ENCODE measurements at places on chromosomes 1 and 21.

DNA sequence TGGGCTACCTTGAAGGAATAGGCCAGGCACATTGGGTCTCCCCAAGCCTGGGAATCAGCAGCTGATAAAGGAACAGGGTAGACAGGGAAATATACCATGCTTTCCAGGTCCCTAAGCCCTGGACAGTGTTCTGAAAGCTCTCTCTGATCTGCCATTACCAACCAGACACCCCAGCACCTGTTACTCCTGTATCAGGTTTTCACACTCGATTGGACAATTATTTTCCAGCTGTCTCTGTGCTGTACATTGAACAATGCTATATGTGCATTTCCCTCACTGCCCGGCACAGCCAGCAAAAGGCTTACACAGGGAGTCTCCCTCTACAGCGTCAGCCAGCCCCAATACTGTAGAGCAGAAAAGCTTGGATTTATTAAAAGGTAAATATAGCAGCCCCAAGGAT is 4.7 kb downstream of the CFAP45 start:
- no peak for DNase-seq

- DNase-seq = no peak
Observed at GRCh38 chr1:225484657-225485214, 56.9 kb upstream of the LBR start.

DNA sequence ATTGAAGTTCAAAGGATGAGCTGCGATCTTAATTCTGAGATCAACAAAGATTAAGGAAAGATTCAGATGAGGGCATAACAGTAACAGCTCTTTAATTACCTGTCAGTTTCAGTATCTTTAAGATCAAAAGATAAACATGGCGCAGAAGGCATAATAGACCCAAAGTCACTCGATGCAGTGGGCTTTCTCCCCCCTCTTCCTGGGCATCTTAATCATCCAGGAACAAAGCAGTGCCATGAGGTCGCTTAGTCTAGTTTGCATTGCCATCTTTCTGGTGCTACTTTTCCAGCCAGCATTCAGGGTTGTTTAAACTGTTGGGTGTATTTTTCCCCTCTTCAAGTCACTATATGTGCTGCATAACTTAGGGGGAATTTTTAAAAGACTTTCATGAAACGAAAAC is 72.3 kb downstream of the HUNK start:
- DNase-seq = no peak

DNA sequence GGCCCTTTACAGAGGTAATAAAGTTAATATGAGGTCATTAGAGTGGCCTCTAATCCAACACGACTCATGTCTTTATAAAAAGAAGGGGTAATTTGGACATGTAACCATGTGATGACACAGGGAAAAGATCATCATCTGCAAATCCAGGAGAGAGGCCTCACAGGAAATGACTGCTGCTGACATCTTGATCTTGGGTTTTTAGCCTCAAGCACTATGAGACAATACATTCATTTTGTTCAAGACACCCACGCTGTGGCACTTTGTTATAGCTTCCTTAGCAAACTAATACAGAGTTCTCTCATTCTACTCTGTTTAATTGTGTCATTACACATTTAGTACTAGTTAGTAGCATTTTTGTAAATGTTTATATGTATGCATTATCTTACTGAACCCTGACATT is 64.0 kb upstream of the RUNX1 start:
- DNase-seq = no peak

DNA sequence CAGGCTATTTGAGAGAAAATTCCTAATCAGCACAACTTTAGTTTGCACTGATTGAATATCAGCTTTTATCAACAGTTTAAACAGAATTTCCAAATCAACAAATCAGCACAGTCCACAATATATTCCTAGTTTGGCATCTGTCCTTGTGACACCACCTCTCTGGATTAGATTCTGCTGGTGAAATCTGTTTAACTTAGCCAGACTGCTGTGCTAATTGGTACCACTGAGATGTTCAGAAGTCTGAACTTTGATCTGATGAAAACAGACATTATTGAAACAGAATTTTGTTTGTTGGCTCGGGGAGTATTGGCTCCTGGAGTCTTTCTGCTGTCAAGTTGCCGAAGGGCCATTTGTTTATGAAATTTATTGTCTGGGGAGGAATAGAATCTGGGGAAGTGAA is 17.0 kb upstream of the NGF start:
- no peak for DNase-seq

DNA sequence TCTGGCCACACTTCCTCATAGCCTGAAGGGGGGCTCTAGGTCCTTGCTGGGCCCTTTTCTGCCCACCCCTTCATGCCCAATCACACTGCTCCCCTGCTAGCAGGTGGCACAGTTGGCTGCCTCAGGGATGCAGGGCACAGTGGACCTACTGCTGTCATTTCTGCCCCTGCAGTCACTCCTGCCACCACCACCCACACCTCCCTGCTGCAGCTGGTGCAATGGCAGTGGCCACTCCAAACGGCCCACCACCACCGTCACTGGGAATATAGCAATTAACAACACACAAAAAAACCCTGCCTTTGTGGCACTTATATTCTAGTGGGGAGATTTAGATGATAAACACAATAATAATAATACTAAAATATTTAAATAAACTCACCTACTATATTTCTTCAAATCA is 162.4 kb upstream of the DUSP10 start:
- DNase-seq = no peak

DNA sequence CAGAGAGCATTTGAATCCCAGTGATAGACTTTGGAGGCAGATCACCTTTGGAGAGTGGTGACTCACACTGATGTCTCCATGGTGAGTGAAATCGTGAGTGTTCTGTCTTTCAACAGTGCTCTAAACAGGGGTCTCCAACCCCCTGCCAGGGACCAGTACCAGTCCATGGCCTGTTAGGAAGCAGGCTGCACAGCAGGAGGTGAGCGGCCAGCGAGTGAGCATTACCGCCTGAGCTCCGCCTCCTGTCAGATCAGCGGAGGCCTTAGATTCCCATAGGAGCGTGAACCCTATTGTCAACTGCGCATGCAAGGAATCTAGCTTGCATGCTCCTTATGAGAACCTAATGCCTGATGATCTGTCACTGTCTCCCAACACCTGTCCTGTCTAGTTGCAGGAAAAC is 61.8 kb upstream of the B3GALNT2 start:
- no peak for DNase-seq

DNA sequence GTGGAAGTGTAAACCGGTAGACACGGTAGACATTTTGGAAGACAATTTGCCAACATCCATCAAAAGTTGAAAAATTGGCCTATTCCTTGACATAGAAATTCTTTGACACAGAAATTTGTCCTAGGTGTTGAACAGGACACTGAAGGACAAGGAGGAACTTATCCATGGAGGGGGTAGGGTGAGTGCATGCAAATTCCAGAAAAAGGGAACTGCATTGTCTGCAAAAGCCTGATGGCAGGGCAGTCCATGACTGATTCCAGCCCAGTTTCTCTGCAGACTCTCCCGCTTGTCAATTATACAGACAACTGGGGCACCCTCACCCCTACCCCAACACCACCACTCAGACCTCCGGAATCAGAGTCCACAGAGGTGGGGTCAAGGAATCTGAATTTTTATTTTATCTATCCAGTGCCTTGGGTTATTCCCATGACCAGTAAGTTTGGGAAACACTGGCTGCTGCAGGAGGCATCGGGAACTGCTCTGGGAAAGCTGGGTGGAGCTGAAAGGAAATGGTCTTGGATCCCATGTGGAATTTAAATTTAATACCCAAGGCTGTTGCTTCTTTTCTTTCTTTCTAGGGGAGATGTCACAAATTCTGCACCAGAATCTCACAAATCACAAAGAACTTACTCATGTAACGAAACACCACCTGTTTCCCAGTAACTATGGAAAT is 103.3 kb upstream of the SLC45A1 start:
- DNase-seq = no peak

GRCh38 chr21:34519016-34519415 is 7.0 kb upstream of the KCNE1 start:
- no peak for DNase-seq

GRCh38 chr1:8032366-8032910 is 6.3 kb upstream of the ERRFI1 start:
- DNase-seq = no peak

DNA sequence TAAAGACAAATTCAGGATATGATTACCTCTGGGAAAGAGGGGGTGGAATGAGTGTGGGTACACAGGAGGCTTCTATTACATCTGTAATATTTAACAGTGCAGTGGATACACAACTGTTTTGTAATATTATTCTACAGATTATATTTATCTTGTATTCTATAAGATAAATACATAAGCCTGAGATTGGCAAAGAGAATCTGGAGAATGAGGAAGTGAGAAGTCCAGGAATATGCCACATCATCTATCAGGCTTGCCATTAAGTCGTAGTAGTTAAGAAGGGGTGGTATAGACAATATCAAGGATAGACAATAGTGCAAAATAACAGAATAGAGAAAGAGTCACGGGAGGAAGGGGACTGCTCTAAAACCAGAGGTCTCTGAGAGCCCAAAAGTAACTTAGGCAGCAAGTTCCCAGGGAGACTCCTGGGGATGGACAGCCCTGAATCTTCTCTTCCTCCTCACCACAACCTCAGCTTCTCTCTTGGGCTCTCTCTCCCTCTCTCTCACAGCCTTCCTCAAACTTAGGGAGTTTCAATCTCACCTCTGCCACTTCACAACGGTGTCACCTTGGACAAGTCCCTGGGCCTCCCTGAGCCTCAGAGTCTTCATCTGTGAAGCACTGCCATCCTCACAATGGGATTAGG is 14.0 kb upstream of the PTAFR start:
- no peak for DNase-seq

GRCh38 chr1:178692564-178693327 is 32.3 kb upstream of the RALGPS2 start:
- no peak for DNase-seq

- no peak for DNase-seq
Observed at GRCh38 chr1:9841460-9841859, 17.7 kb upstream of the CLSTN1 start.

GRCh38 chr1:218397752-218398339 is 52.7 kb downstream of the TGFB2 start:
- DNase-seq = no peak

GRCh38 chr1:161044535-161044907 is 1.3 kb downstream of the USF1 start:
- no peak for DNase-seq

GRCh38 chr1:32869923-32870614 is 643 bp downstream of the FNDC5 start:
- no peak for DNase-seq

- DNase-seq = no peak
Observed at GRCh38 chr1:11175461-11175860, 13.7 kb upstream of the ANGPTL7 start.

- no peak for DNase-seq
Observed at GRCh38 chr1:3697810-3698209, 45.5 kb downstream of the TP73 start.

DNA sequence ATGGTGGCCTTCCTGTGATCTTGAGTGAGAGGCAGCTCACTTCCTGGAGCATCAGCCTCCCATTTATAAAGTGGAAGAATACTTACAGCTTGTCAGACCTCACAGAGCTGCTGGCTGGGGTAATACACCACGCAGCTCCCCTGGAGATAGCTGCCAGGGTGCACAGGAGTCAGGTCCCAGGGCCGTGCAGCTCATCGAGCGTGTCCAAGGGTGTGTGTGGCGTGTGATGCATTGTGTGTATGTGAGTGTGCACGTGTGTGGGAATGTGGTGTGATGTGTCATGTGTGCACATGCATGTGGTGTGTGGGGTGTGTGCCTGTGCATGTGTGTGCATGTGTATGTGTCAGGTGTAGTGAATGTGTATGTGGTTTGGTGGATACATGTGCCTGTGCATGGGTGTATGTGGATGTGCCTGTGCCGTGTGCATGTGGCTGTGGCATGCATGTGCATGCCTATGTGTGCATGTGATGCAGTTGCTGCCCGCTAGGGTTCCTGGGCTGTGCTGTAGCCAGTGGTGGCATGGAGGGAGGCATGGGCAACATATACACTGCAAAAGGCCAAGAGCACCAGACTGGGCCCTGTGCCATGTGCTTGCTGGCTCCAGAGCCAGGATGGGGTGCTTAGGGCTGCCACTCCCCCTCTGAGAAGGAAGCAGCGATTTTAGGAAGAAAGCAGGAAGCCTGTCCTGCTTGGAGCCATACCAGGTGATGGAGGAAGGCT is 24.6 kb downstream of the WNT3A start:
- DNase-seq = peak; percentile 25

GRCh38 chr1:213996320-213997037 is 8.7 kb downstream of the PROX1 start:
- DNase-seq = no peak

GRCh38 chr1:197838836-197839235 is 63.6 kb upstream of the DENND1B start:
- no peak for DNase-seq

DNA sequence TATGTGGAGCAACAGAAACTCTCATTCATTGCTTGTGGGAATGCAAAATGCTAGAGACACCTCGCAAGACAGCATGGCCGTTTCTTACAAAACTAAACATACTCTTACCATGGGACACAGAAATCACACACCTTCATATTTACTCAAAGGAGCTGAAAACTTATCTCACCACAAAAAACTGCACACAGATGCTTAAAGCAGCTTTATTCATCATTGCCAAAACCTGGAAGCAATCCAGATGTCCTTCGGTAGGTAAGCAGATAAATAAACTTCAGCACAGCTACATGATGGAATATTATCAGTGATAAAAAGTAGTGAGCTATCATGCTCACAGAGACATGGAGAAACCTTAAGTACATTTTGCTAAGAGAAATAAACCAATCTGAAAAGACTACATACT is 124.3 kb downstream of the RERE start:
- DNase-seq = no peak

DNA sequence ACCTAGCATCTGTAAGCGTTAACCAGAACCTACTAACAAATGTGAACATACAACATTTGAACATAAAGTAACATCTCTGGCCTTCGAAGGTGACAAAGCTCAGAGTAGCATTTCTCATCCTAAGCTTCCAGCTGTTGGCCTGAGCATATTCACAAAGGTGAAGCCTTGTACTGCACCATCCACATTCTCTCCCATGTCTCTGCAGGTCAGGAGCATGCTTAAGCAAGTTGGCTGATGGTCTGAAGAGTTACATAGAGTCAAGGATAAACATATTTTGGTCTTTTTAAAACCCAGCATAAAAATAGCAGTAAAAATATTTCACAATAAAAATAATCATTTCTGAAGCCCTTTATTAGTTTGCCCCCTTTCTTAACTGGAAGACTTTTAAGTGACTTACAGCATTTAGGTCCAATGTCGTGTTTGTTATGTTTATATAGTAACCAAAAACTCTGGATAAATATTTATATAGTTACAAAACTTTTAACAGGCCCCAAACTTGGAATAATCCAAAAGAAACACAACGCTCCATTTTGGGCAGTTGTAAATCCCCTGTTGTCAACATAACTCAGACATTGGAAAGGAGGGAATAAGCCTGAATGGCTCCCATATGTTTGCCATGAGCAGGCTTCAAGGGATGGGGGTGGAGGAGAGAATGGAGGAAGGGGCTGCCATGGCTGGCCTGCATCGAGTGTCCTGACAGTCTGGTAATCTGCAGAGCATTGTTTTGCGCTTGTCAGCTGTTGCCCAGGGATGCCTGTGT is 42.8 kb upstream of the ENAH start:
- no peak for DNase-seq

GRCh38 chr1:94326329-94326728 is 88.9 kb upstream of the ARHGAP29 start:
- DNase-seq = no peak

Data from breast epithelium (tissue), 4 donors.